ENCODE measurements at places on chromosomes 7 and 10.

GRCh38 chr7:106104721-106105260 is 7.3 kb downstream of the SYPL1 start:
- DNase-seq = no peak

- DNase-seq = no peak
Measured at GRCh38 chr7:99499371-99499720, 735 bp downstream of the ZNF394 start.

DNA sequence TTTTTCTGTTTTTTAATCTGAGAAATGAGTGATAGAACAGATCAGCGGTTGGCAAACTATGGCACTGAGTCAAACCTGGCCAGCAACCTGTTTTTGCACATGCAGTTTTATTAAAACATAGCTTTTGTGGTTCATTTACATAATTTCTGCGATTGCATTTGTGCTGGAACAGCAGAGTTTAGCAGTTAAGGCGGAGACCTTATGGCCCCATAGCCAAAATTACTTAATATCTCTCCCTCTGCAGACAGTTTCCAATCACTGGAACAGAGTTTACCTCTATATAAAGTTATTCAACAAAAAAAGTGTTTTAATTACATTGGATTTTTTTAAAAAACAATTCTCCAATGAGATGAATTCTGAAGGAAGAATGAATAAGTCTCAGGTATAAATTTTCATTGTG is 212.1 kb downstream of the DGKB start:
- no peak for DNase-seq

DNA sequence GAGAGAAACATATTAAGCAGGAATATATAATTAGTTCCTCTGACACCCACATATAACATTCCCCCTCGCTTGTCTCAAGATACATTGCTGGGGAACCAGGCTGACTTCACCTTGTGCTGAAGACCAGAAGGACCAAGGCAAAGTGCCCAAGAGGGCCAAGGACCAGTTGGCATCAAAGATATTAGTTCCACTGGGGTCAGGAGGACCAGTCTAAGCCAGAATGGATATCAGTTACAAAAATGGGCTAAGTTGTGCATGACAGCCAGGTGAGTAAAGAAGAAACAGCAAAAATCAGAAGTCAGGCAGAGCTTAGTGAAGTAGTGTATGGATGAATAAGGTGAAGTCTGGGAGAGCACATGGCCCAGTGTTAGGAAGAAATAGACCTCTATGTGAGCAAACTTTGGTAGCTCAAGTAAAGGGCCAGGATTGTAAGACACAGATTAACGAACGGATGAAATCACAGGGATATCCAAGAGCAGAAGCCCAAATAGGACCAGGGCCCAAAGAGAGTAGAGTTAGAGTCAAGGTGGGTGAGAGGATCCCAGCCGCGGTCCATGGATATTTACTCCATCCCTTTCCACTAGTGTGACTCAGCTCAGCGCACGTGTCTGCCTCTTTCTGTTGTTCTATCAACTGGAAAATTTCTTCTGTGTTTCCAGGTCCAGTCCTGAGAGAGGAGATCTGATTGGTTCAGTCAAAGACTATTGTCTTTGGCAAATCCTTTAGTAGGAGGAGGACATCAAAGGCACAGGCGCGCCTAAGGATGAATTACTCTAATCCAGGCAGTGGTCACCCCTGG is 5.0 kb downstream of the CALD1 start:
- no peak for DNase-seq

DNA sequence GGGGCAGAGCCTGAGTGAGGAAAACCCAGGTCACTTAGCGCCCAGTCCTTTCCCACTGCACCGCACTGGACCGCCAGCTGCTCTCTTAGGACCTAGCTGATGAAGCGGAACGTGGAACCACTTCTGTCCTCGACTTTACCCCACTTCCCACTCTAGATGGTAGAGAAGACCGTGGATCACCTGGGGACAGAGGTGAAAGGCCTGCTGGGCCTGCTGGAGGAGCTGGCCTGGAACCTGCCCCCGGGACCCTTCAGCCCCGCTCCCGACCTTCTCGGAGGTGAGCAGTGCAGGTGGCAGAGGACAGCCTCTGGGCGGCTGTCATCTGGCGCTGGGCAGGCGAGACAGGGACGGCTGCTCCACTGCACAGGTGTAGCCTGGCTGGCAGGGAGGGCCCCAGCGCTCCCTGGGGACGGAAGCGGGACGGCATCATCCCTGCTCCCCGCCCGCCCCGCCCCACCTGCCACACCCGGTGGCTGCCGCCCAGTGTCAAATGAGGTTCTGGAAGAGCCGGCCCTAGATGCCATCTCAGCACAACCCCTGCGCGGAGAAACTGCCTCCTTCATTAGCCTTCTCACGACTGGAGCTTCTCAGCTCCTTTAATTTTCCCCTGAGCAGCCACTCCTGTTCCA is 11.7 kb downstream of the PLAC9 start:
- no peak for DNase-seq

GRCh38 chr10:70277396-70278030 is 6.3 kb downstream of the NPFFR1 start:
- DNase-seq = no peak

DNA sequence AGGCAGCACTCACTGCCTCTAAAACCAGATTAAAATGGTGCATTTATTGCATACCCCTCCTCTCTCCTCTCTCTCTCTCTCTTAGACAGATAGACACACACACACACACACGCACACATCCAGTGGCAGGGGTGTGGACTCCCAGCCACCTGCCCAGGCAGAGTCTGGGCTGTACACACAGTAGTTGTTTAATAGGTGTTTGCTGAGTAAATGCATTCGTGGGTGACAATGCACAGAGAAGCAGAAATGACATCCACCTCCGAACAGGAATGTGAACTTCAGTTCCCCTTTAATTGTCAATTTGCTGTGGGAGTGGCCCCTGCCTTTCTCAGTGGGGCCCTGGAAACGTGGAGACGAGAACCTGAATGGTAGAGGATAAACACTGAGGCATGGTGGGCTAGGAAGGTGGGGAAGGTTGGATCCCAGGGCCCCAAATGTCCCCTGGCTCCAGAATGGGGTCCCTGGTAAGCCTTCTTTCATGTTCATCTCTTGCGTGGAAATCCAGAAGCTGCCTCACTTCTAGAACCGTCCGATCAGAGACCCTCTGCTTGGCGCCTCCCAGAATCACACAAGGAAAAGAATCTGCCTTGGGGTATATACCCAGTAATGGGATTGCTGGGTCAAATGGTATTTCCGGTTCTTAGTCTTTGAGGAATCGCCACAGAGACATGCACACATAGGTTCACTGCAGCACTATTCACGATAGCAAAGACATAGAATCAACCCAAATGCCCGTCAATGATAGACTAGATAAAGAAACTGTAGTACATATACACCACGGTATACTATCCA is 58.5 kb upstream of the ECHDC3 start:
- no peak for DNase-seq

DNA sequence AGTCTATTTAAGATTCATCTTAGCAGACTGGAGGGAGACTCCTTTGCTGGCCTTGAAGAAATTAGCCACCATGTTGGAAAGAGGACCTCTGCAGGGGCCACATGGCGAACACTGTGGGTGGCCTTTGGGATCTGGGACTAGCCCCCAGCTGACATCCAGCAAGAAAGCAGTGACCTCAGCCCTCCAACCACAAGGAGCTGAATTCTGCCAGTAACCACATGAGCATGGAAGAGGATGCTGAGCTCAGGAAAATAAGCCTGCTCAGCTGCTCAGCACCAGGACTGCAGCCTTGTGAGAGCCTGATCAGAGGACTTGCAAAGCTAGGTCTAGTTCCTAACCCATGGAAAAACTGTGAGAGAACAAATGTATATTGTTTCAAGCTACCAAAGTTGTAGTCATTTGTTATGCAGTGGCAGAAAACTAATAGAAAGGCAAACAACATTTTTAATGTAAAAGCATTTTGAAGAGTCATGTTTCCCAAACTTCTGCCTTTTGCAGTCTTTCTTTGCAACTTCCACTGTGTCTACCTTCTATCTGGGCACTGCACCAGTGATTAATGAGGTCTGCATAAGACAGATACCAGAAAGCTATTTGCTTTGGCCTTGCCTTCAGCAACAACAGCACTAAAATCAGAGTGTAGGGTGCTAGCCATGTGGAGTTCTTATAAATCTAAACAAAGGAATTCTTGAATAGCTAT is 183.7 kb downstream of the FGFR2 start:
- no peak for DNase-seq

DNA sequence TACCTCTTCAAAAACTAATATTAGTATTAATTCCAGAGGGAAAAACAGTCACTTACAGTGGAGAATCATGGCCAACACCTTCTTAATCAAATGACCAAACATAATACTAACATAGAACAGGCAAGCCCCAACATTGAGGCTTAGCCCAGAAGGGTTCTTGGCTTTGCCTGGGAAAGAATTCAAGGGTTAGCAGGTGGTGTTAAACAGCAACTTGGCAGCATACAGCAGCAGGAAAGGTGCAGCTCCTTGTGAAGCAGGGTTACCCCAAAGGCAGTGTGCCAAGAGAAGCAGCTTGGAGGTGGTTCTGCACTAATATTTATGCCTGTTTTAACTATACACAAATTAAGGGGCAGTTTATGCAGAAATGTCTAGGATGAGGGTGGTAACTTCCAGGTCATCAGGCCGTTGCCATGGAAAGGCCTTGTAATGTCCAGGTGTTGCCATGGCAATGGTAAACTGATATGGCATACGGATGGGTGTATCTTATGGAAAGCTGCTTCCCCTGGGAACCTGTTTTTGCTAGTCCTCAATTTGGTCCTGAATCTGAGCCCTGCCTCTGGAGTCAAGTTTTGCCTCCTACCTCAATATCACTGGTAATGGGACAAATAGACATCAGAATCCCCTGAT is 27.2 kb upstream of the BEND7 start:
- DNase-seq = no peak

GRCh38 chr7:11077816-11078215 is 104.1 kb downstream of the PHF14 start:
- DNase-seq = no peak

- DNase-seq = no peak
Measured at GRCh38 chr10:97329766-97330165, 4.8 kb downstream of the FRAT2 start.

DNA sequence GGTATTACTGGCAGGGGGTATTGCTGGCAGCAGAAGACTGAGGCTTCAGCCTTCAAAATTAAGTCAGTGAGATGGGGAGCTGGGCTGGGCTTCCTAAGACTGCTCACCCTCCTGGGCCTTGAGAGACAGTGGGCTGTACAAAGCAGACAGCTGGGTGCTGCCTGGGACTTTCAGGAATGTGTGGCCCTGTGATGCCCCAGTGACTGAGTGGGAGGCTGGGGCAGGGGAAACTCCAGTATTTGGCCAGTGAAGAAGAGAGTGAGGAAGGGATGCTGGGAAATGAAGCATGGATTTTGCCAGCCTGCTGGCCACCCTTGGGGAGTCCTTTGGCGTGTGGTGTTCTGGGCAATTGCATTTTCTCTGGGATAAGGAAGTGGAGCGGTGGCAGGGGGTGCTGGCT is 442 bp downstream of the ANKRD2 start:
- no peak for DNase-seq

DNA sequence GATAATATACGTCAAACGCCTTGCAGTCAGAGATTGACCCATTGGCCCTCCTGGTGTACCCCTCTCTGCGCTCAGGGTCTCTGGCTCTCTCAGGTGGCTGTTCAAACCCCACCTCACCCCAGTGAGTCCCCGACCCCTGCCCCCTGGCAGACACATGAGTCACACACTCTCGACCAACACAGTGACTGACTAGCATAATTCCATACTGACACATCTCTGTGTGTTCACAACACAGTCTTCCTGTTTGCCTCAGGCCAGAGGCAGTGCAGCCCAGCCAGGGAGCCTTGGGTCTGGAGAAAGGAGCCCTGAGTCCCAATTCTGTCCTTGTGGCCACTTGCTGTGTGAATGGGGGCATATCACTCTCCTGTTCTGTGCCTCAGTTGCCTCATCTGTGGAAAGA is 40.1 kb downstream of the PALD1 start:
- no peak for DNase-seq

GRCh38 chr7:20217193-20217948 is at the start of gene MACC1:
Gene MACC1, minus strand, starts transcription at chr7:20217384. Its CDS starts 55,522 bp downstream, at chr7:20161862.
- DNase-seq = no peak

- DNase-seq = no peak
Measured at GRCh38 chr7:106618480-106618879, 42.5 kb downstream of the CCDC71L start.

DNA sequence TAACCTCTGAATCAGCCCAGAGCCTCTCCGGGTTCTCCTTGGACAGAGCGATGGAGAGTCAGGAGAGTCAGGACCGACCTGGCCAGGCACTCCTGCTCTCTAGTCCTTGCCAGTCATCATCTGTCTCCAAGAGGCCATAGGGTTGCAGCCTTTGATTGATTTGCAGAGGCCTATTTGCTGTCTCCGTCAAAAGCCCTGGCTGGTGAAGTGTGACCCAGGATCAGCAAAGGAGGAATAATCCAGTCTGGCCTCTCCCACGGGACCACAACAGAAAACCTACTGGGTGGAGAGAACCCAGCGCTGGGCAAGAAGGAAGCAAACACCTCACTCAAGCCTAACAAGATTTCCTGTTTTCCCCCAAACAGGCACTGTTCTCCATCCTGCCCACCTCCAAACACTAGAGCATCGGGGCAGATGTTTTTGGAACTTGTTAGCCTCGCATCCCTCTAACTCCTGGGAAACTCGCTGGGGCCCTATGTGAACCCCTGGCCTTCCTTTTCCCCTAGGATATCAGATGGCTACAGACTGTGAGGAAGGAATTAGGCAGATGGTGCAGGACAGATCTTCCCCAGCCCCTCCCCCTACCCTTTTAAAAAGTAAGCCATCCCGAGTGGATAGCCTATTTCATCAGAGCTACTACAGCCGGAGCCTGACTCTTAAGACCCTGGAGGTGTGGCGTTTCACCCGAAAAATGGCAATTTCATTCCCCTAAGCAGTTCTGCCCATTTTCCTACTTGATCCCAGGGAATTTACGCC is 54.3 kb downstream of the PODXL start:
- DNase-seq = no peak

- no peak for DNase-seq
Measured at GRCh38 chr10:110212119-110213006, 5.0 kb downstream of the MXI1 start.

Measured in activated CD8-positive, alpha-beta memory T cell treated with anti-CD3 and anti-CD28 coated beads for 48 hours (primary cell).